ENCODE measurements at places on chromosomes 16 and 17.

DNA sequence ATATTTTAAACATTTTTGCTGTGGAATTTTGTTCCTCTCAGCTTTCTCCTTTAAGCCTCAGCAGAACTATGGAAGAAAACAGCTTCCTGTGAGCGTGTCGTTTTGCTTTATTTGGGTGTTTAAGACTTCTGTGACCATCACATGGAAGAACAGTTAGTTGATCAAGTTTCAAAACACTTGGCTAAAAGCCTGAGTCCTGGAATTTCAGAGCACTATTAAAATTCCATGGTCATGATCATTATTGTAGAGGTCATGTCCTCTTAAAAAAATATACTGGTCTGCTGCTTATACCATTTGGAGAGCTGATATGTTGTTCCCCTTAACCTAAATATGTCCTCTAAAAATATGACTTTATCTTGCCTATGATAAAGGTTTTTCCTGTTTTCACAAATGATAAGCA, 12.6 kb upstream of the CDR2 start:
- no peak for DNase-seq

- DNase-seq, result no peak
These were observed at the start of gene ZNF319 for GRCh38 chr16:57999971-58000705. Gene ZNF319, minus strand, starts transcription at chr16:58000672. Its CDS starts 2,407 bp downstream, at chr16:57998265.

DNA sequence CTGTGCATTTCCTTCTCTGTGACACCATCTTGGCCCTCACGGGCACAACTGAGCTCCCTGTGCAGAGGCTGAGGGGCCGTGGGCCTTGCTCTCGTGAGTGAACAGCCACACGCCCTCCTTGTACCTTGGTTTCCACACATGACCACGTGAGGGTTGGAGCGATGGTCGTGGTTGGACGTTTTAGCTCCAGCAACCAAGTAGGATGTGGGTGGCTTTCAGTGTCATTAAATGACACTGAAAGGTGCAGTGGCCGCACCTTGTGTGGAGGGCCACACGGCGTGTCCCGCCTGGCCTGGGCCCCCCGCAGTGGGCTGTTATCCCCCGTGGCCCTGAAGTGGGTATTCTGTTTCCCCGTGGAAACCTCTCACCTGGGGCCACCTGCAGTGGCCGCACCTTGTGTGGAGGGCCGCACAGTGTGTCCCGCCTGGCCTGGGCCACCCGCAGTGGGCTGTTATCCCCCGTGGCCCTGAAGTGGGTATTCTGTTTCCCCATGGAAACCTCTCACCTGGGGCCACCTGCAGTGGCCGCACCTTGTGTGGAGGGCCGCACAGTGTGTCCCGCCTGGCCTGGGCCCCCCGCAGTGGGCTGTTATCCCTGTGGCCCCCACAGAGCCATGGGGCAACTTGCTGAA, 28.2 kb downstream of the ACSF3 start:
- DNase-seq, result no peak

GRCh38 chr17:63699638-63700527, at the start of gene LIMD2:
Gene LIMD2, minus strand, starts transcription at chr17:63700125. Its CDS starts 827 bp downstream, at chr17:63699298.
- DNase-seq, result peak; percentile 68

DNA sequence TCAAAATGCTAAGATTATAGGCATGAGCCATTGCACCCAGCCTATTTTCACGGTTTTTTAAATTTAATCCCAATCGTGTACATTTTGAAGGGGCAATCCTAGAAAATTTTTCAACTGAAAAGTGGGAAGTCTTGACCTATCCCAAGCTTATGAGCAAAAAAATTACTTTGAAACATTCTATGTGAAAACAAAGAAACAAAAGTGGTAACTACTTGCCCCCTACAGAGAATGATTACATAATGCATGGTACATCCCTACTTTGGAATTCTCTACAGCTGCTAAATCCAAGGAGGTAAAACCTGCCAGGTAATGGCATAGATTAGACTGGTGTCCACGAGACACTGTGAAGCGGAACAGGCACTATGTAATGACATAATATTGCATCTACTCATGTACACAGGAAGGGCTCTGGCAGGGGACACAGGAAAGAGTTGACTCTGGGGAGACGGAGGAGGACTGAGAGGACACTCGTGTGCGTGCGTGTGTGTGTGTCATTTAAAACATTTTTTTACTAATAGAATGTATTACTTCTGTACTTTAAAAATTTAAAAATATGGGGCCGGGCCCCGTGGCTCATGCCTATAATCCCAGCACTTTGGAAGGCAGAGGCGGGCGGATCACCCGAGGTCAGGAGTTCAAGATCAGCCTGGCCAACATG, 15.7 kb downstream of the ASGR2 start:
- DNase-seq, result no peak

DNA sequence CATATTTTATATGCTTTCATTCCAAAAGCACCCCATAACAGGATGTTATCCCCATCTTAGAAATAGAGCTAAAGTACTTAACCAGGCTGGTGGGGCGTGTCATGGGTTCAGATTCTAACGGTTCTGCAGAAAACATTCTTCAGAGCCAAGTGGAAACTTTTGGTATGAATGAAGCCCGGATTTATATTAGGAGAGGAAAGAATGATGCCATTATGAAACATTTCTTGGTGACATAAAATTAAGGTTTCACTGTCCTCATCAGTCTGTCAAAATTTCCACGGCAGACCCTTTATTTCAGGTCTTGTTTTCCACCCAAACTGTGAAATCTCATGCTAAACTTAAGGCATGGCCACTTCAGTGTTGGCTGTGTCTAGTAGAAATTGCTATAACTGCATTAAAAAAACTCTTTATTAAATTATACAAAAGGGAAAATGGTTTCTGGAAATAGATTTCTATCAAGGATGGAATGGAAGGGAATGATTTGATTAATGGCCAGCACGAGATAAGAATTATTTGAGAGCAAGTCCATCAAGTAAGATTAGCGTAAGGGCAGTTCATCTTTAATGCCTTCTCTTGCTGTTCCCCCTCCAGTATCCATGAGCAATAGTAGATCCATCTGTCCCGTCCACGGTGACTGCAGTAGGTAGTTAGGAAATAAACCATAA, 11.7 kb downstream of the PRKCA start:
- no peak for DNase-seq

GRCh38 chr16:86625029-86625428, 46.7 kb downstream of the FOXL1 start:
- no peak for DNase-seq

- no peak for DNase-seq
These were observed 169.8 kb downstream of the PITPNC1 start for GRCh38 chr17:67546578-67547527.

DNA sequence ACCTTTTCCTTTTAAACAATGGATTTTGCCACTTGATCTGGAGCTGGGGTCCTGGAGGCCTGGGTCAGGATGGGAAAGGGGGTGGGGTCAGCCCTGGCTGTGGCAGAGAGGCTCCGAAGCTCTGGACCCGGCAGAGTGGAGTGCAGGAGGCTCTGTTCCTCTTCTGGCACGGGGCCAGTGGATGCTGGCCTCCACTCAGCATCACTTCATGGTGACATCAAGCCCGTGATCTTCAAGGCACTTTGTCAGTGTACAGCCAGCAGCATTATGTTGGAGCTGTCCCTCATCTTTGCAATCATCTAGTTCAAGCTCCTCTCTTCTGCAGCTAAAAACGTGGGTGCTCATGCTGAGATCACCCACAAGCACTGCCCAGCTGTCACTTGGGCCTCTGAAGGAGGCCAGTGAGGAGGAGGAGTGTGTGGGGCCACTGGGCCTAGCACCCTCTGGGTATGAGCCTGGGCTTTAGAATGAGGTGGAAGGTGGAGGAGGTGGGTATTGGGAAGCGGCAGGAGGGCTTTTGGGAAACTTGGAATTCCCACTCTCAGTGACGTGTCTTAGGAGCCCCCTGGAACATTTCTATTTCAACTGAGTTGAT, 45.9 kb upstream of the MGAT5B start:
- no peak for DNase-seq

GRCh38 chr16:22014271-22014873, 6.5 kb downstream of the MOSMO start:
- DNase-seq, result no peak

- no peak for DNase-seq
These were observed 20.6 kb downstream of the MPRIP start for GRCh38 chr17:17062866-17063265.

DNA sequence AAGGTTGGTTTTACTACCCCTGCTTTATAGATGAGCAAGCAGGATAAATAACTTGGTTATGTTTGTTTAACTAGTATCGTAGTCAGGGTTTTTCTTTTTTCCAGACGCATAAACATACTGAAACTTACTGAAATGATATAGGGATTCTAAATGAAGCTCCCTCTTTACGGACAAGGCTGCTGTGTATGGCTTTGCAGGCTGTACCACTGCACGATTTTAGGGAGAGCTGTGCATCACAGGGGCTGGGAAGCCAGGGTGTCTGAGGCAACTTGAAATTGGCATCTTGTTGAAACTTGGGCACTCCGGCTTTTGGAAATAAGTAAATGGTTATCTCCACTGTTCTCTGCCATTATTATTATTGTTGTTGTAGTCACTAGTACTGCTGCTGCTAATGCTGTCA, 218.1 kb upstream of the CDH8 start:
- DNase-seq, result no peak

GRCh38 chr16:1978476-1979120, 2.7 kb downstream of the NOXO1 start:
- no peak for DNase-seq

- no peak for DNase-seq
These were observed 83.9 kb downstream of the HIC1 start for GRCh38 chr17:2138761-2139160.

DNA sequence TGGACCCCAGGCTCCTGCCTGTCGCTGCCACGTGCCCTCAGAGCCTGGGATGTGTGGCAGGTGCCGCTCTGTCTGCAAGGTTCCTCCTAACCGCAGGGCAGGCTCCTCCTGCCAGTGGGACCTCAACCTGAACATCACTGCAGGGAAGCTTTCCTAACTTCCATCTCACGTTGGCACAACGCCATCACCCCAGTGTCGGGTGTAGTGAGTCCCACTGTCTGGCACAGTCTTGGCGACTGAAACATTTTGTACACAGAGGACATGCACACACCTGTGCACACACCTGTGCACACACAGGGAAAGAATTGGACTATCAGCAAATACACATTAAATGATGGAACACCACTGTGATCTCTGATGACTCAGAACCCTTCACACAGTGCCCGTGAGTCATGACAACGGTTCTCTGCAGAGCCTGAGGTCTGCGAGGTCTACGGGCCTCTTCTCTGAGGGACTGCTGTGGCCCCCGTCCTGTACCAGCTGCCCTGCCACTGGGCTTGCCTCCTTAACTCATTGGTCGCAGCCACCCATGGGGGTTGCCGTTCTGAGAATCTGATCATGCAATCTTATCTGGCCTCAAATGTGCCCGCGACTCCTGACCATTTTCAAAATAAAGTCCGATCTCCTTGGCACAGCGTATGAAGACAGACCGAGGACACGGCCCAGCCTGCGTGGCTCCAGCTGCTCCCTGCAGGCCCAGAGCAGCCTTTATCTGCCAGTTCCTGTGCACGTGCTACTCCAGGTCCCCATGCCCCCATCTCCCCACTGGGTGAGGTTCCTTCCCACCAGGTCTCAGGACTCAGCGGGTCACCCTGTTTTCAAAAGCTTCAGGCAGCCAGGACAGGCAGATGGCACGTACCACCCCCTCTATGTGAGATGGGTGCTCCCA, 7.6 kb downstream of the CCDC57 start:
- no peak for DNase-seq

- no peak for DNase-seq
These were observed 508.4 kb upstream of the GOT2 start for GRCh38 chr16:59242556-59242955.

DNA sequence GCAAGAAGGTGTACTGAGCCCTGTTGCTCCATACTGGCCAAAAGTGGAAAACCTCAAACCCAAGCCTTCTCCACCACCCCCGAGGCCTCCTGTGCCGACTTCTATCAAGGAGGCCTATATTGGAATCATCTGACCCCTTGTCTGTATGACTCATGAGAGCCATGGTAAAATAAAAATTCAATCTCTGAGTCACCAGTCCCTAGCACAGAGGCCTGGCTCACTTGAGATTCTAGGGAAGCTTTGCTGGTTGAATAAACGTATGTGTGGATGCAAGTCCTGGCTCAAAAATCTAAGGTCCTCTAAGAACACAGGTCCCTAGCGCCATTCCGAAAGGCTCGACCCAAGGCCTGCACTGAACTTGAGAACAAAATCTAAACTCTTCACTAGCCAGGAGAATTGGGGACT, 15.0 kb downstream of the NSMCE1 start:
- no peak for DNase-seq

DNA sequence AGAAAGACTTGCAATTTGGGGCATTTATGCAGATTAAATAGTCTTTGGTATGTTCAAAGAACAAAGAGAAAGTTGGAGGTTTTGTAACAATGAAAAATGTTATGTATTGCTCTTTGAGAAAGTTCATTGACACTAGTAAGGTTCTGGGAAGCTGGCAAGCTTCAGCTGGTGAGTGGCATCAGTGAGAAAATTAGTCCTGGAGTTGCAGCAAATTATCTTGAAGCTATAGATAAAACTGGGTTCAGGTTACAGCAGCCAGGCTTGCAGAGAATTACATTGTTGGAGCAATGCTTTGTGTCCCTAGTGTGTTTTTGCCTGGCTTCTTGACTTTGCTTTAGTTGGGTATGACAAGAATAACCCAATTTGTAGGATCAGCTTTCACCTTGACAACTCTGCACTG, 221.2 kb downstream of the CDH13 start:
- DNase-seq, result no peak

DNA sequence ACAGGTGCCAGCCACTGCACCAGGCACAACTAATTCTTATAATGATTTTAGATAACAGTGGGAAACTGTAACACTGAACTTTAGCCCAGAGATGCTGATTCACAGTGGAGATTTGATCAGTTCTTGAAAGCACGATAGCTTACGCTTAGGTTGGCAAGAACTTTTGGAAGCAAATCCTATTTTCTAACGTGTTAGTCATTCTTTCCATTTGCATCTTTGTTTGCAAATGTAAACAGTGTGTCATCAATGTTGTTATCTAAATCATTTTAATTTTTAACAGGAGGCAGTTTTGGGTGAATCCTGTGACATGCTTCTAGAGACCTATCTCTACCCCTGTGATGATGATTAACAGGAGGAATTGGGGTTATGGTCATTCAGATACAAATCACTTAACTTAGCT, 35.7 kb upstream of the GNA13 start:
- no peak for DNase-seq

- DNase-seq, result no peak
These were observed 48.6 kb downstream of the HELZ start for GRCh38 chr17:67196422-67196821.

- no peak for DNase-seq
These were observed 215.4 kb downstream of the SEC14L1 start for GRCh38 chr17:77356109-77356689.

GRCh38 chr16:11800382-11800718, 3.3 kb upstream of the ZC3H7A start:
- DNase-seq, result no peak

GRCh38 chr16:8886593-8887430, 4.7 kb downstream of the LITAFD start:
- no peak for DNase-seq

- DNase-seq, result no peak
These were observed 435.7 kb downstream of the ZFHX3 start for GRCh38 chr16:72612256-72612655.
